Inflammatory macrophage (primary cell): ENCODE measurements at places on chromosomes 13 and 19.

DNA sequence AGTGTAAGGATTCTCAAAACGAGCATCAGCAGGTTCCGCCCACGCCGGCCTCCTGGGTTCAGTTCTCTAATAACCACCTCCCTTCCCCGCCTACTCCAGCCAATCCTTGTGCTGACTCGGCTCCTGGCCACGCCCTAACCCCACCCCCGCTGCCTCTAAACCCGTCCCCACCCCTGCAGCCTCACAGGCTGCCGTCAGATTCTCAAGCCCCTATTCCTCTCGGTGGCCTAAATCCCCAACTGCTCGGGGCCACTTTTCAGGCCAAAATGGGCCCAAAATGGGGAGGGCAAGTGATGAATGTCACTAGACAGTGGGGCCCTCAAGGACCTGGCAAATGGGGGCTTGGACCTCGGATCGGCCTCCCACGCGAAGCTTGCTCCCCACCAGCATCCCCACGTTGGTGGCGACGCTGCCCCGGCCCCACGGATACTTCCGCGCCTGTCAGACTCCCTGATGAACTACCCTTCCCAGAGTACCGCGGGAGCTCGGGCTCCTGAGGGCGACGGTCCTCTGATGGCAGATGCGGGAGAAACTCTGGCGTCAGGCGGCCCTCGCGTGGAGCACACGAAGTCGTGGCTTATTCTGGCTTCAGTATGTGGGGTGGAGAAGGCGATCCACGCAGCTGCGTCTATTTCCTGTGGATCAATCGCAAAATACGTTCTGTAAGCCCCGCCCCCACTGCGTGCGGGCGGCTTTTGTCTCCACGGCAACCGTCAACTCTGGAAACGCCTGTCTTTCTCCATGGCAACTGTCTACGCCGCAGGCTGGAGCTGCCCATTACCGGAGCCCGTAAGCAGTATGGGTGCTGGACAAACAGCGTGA lies 24.8 kb downstream of the ZNF473 start:
- DNase-seq = peak; percentile 83

DNA sequence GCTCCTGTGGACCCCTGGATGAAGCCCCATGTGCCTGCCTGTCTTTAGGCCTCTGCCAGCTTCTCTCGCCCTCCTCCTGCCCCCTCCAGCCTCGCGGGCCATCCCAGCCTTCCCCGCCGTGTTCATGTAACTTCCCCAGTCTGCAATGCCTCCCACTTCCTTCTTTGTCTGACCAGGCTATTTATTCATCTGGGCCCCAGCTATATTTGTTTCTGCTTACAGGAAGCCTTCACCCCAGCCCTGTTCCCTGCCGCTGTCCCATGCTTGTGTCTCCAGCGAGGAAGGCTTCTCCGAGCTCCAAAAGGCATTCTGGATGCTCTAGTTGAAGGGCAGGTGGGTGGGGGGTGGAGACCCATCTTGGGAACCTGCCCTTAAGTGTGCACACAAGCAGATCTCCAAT lies 7.9 kb upstream of the C3 start:
- DNase-seq = peak; percentile 80

DNA sequence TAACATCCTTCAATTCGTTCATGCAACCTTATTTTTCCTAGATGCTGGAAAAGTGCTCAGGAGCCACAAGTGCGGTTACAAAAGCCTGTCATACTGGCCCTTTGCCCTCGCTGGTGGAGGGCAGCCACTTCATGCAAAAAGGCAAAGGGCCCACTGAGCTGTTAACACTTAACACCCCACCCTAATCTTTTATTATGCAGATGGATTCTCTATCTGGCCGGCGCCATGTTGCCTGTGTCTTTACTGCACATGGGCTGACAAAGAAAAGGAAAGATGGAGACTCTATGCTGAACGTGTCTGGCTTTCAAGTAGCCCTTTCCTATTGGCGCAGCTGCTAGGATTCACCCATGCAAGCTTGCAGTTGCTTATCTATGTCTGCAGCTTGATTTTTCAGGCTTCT lies 10.8 kb downstream of the OR7D2 start:
- no peak for DNase-seq

GRCh38 chr13:99434258-99434788 lies 66.9 kb upstream of the TM9SF2 start:
- peak; percentile 76 for DNase-seq

- DNase-seq = no peak
Measured at GRCh38 chr19:32869966-32870573, 503 bp upstream of the SLC7A9 start.

GRCh38 chr13:85816413-85816812 lies 17.2 kb upstream of the SLITRK6 start:
- DNase-seq = no peak

- no peak for DNase-seq
Measured at GRCh38 chr13:26558074-26558805, 757 bp downstream of the WASF3 start.

DNA sequence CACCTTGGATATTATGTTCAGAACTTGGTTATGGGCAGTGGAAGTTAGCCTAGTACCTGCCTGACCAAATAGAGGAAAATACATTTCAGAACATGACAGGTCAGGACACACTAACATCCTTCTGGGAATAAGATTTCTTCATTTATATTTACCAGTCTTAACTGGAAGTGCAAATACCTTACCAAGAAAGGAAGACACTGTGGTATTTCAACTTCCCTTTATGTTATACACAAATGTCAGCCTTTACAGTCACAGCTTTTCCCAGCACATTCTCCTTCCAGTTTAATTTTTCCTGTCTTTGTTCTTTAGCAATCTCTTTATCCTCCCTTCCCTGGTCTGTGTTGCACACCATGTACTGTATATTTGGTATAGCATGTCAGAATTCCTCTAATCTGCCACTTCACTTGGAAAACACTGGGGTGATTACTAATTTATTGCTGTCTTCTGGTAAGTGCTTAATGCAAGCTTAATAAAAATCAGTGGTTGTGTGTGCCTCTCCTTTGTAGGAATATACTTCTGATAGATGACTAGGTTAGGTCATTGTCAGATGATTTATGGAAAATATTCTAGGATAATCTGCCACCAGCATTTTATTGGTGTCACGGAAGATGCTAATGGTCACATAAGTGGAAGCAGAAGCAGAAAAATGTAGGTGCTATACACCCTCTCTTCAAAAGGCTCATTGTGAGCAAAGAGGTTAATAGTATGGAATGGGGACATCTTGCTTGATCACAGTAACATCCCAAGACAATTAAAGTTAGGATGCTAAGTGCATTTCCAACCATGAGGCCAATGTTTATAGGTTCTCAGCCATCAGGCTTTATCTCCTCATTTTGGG lies 124.3 kb upstream of the STARD13 start:
- DNase-seq = peak; percentile 35

- no peak for DNase-seq
Measured at GRCh38 chr13:34637636-34638035, 304.4 kb upstream of the NBEA start.

DNA sequence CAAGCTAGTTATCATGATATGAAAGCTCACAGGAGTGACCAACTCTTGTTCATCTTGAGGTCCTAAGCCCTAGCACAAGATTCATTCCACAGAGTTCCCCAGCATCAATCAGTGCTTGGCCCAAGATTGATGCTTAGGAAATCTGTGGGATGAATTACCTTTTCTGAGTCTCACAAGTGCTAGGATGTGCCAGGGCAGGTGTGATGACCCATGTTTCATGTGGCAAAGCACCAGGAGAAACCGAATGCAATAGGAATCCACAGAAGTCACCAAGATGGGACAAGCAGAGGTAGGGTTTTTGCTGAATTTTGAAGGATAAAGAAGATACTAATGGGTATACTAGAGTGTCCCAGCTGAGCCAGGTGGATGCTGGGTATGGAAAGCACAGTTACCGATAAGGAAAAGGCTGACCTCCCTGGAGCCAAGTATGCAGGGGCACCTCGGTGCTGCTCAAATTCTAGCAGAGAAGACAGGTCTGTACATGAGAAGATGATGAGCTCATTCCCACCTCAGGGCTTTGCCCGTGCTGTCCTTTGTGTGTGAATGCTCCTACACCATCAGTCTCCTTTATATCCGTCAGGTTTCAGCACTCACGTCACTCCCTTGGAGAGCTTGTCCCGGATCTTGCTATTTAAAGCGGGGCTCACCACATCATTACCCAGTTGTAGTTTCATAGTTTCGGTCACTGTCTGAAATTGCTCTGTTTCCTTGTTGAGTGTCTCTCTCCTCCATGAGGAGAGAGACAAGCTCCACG lies 168.9 kb upstream of the TSC22D1 start:
- no peak for DNase-seq

DNA sequence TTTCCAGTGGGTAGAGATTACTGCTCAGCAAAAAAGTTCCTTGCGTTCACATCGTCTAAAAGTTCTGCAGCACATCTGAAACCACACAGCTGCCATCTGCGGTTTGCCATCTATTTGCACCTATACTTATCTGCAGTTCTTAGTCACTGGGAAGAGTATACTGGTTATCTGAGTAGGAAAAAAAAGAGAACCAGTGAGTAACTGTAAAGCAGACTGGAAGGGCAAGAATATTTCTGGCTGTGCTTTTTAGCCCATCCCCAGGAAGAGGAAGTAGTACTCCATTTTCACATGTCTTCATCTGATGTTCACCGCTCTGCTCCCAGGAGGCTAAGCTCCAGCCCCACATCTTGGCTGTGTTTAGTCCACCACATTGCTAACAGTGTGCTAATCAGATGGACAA lies 35.6 kb downstream of the EFNB2 start:
- no peak for DNase-seq

DNA sequence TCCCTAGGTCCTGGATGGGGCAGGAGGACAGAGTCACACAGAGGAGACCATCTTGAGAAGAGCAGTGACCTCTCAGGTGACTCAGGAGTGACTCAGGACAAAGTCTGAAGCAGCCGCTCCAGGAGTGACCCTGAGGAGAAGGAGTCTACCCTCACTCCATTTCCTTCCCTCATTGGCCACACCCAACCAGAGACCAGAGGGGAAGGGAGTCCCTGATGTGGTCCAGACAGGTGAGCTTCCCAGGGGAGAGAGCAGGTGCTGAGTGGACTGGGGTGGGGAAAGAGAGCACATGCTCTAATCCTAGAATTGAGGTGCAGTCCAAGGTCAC lies 75.5 kb upstream of the MEDAG start:
- no peak for DNase-seq

DNA sequence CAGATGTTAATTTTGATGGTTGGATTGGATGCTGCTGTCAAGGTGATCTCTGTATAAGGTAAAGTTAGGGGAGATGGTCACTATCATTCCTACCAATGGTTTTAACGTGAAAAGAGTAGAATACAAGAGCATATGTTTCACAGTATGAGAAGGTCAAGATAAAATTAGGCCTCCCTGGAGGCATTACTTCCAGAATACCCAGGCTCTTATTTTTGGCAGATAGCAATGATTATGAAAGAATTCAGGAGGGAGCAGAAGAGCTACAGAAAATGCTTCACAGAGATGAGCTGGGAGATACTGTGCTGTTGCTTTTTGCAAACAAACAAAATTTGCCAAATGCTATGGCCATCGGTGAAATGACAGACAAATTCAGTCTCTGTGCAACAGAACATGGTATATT lies 547.5 kb upstream of the SPRY2 start:
- DNase-seq = no peak

DNA sequence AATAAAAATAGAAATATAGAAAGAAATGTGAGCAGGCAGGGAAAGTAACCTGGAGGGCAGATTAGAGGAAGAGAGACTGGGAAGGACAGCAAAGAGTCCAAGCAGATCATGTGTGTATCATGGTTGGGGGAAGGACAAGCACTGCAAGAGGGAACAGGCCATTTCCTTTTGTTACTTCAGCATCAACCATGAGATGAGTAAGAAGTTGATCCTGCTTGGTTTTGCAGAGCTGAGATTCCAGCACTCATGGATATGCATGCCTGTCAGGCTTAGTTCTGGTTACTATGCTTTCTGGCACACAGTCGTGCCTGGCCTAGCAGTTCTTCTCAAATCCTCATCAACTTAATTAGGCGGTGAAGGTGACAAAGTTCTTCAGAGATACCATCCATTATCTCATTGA lies 18.1 kb downstream of the NALCN start:
- no peak for DNase-seq

- no peak for DNase-seq
Measured at GRCh38 chr19:14056741-14057356, 5.0 kb downstream of the PALM3 start.

DNA sequence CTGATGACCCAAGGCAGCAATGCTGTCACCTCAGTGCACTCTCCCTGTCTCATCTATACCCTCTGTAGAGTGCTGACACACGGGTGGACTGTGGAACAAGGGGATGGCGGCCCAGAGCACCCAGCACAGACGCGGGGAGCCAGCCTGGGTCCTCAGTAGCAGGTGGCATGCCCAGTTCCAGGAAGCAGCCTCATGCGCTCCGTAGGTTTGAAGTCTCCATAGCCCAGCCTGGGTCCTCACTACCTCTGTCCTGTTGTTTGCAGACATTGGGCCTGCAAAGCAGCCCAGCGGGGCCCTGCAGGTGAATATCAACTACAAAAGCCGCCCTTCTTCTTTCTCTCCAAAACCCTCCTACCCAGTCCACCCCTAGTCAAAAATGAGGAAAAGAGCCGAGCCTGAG lies 5.0 kb upstream of the SLC7A9 start:
- no peak for DNase-seq

GRCh38 chr19:7926021-7926726 lies at the start of gene CTXN1:
TSS of gene CTXN1 (minus strand) at chr19:7926135. CDS start at chr19:7925538, 597 bp downstream.
- DNase-seq = peak; percentile 26

DNA sequence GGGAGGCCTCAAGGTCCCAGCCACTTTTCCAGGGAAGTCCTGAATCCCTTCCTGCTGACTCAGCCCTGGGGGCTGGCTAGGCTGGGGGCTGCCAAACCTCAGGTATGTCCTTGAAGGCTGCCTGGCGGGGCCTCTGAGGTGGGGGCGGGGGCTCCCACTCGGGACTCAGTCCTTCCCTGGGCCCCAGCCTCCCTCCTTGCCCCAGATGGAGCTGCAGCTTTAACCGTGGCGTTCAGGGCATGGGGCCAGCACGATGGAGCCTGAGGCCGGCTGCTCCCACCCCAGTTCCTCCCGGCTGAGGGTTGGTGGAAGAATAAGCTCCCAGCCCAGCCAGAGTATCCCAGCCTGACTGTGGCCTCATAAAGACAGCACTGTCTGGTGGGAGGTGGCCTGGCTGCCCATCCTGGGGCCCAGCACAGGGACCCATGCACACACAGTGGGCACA lies 12.4 kb downstream of the CILP2 start:
- DNase-seq = no peak

GRCh38 chr13:36766295-36766694 lies 52.7 kb upstream of the RFXAP start:
- DNase-seq = no peak

DNA sequence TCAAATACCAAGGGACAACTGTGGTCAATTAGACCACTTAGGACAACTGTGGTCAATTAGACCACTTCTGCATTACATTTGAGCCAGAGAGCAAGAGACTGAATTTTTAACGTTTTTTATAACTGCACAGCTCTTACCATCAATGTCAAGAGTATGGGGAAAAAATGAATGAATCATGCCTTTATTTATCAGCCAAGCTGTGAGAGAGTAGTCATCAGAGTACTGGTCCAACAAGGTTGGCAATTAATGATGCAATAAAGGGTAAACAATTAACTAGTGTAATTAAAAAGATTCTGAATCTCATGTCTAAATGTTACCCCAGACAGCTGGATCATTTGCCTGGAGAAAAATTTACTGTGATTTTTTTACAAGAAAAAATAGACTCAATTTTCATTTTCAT lies 381.1 kb downstream of the LIG4 start:
- no peak for DNase-seq

GRCh38 chr13:61777271-61777670 lies 361.6 kb upstream of the PCDH20 start:
- no peak for DNase-seq
